ENCODE measurements at places on chromosomes 5 and 9. TPM values are rescaled to one million over a fixed set of nuclear protein-coding genes. Genes with fewer than 3 reads are reported as not detected.

The BNC2 gene
- 8.9 TPM for total RNA-seq

The TNFSF8 gene
- not detected for total RNA-seq

The TRIO gene
- total RNA-seq: 132 TPM

The LCN15 gene
- 1.6 TPM for total RNA-seq

The NPDC1 gene
- total RNA-seq: 71.1 TPM

The ESM1 gene
- 463 TPM for total RNA-seq

The FAM78A gene
- 2.2 TPM for total RNA-seq

The OR13C2 gene
- total RNA-seq: not detected

The ABCA1 gene
- total RNA-seq: 5.6 TPM

The XPA gene
- 12.7 TPM for total RNA-seq

The NSA2 gene
- total RNA-seq: 101 TPM

The PLGRKT gene
- total RNA-seq: 33.6 TPM

The CCDC171 gene
- 0.94 TPM for total RNA-seq

The SLC6A18 gene
- not detected for total RNA-seq

The IL31RA gene
- 1.4 TPM for total RNA-seq

The PALM2AKAP2 gene
- total RNA-seq: 0.05 TPM
